Cardiac atrium fibroblast (primary cell): ENCODE measurements at places on chromosomes 7 and 10. TPM values are rescaled to one million over a fixed set of nuclear protein-coding genes. Genes with fewer than 3 reads are reported as not detected.

ASZ1 gene
- not detected in 2 replicates for total RNA-seq

CCDC3 gene
- total RNA-seq, result 11.2 and 12.2 TPM in 2 replicates

GBX1 gene
- not detected in 2 replicates for total RNA-seq

ZWINT gene
- 10.2 and 17.1 TPM in 2 replicates for total RNA-seq

FKBP6 gene
- total RNA-seq, result not detected in 2 replicates

HKDC1 gene
- 0.18 and 0.49 TPM in 2 replicates for total RNA-seq

TMEM273 gene
- not detected in 2 replicates for total RNA-seq

CHAT gene
- total RNA-seq, result not detected in 2 replicates

AIMP2 gene
- 55.2 and 59.1 TPM in 2 replicates for total RNA-seq

HOXA11 gene
- not detected in 2 replicates for total RNA-seq

TSPAN13 gene
- 11.4 and 16.0 TPM in 2 replicates for total RNA-seq

RADIL gene
- 0.97 and 8.8 TPM in 2 replicates for total RNA-seq

VSTM4 gene
- total RNA-seq, result 3.1 and 3.6 TPM in 2 replicates

AHR gene
- 245 and 387 TPM in 2 replicates for total RNA-seq

ARF5 gene
- 256 and 313 TPM in 2 replicates for total RNA-seq

IL2RA gene
- total RNA-seq, result not detected in 2 replicates

MMD2 gene
- not detected in 2 replicates for total RNA-seq

CALHM3 gene
- not detected in 2 replicates for total RNA-seq

GRID2IP gene
- not detected in 2 replicates for total RNA-seq

NEUROD6 gene
- total RNA-seq, result not detected in 2 replicates

LIPM gene
- not detected in 2 replicates for total RNA-seq

SERPINE1 gene
- total RNA-seq, result 2,658 and 2,684 TPM in 2 replicates

ARPC1A gene
- total RNA-seq, result 174 and 198 TPM in 2 replicates

OR2A42 gene
- not detected in 2 replicates for total RNA-seq

MORN4 gene
- total RNA-seq, result 3.2 and 9.6 TPM in 2 replicates

NPC1L1 gene
- 0.18 TPM in 1 of 2 replicates, not detected in the other for total RNA-seq

FAM25A gene
- not detected in 2 replicates for total RNA-seq

EBLN1 gene
- not detected in 2 replicates for total RNA-seq

NACAD gene
- 1.5 and 2.3 TPM in 2 replicates for total RNA-seq
